ENCODE measurements at places on chromosomes 16 and 17. TPM values are rescaled to one million over a fixed set of nuclear protein-coding genes. Genes with fewer than 3 reads are reported as not detected.

The FNDC8 gene
- not detected for total RNA-seq

The BAHCC1 gene
- 1.7 TPM for total RNA-seq

The HYDIN gene
- total RNA-seq: not detected

The GNG13 gene
- total RNA-seq: not detected

The CCDC47 gene
- 114 TPM for total RNA-seq

The PRSS8 gene
- not detected for total RNA-seq

The HBQ1 gene
- total RNA-seq: 3.9 TPM

The HEATR9 gene
- not detected for total RNA-seq

The CACNA1H gene
- under 0.01 TPM for total RNA-seq

The ZFP3 gene
- total RNA-seq: 0.97 TPM
